Right ventricle myocardium superior (tissue), 1 donor: ENCODE measurements at places on chromosomes 13 and 19.

GRCh38 chr19:34248941-34249340 is 5.4 kb upstream of the GARRE1 start:
- no peak for DNase-seq

DNA sequence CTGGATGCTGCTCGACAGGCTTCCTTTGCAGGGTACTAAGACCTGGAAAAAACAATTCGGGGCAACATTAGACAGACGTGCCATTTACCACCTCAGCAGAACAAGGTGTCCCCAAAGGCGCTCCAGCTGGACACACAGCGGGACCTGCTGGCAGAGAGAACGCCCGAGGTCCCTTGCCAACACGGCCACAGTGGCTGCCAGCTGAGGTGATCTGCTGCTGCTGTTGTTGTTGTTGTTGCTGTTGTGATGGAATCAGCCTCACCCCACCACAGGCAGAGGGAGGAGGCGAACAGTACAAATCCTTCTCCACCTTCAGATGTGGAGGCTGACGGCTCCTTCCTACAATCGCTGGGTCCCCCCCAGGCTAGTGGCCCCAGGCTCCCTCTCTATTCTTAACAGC is 25.2 kb downstream of the ANKRD27 start:
- peak; percentile 85 for DNase-seq

- no peak for DNase-seq
Measured at GRCh38 chr19:19297759-19298158, 22.6 kb downstream of the SUGP1 start.

DNA sequence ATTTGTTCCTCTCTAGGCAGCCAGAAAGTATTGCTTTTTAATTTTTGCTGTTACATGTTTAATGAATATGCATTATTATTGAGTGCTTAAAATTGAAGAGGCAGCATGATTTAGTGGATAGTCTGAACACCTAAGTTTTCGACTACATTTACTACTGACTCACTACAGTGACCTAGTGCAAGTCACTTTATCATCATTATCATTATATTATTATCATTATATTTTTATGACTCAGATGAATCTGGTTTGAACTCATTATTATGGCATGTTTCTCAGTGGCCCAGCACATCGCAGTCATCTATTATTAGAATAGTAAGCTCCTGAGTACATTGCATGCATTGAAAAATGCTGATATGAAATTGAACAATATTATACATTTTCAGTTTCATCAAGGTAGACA is 351.2 kb upstream of the PRR20A start:
- DNase-seq, result no peak

DNA sequence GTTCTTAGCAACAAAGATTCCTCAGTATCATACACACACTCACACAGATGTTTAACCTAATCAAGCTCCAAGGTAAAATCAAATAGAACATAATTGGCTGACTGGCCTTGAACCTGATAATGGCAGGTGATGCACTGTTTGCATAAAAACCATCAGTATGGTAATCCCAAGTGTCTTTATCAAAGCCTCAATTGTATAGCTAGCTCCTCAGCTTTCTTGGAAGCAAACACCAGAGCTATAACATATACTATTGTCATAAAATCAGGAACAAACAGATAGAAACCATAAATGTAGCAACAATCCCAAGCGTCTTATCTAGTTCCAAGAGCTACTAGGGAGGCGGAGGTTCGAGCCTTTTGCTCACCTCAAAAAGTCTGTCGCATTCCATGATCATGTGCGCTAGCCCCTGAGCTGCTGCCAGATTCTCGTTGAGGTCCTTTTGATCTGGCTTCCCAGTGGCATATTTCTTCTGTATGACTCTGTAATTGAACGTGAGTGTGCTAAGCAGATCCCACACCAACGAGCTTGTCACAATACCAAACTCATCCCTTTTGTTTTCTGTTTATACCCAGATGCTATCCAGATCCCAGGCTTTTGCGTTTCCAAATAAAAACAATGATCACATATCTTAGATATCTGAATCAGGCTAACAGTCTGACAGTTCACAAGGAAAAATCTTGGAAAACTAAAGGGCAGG is 95.3 kb downstream of the KL start:
- DNase-seq, result no peak

- DNase-seq, result peak; percentile 65
Measured at GRCh38 chr19:45059258-45059965, 16.9 kb downstream of the ZNF296 start.

DNA sequence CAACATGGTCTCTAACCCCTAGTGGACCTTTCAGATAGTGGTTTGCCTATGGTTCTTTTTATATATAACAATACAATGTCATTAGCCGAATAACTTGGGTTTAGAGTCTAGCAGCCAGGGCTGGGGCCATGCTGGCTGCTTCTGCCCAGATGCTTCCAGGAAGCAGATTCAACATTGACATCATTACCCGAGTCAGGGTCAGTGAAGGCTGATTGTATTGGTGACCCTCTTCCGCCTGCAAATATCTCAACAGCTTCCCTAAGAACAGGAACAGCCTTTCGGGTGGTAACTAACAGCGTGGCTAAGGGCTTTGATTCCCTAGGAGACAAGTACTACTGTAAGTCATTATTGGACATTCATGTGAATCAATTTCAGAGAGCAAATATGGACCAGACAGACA is 476.4 kb downstream of the UQCRFS1 start:
- DNase-seq, result no peak

DNA sequence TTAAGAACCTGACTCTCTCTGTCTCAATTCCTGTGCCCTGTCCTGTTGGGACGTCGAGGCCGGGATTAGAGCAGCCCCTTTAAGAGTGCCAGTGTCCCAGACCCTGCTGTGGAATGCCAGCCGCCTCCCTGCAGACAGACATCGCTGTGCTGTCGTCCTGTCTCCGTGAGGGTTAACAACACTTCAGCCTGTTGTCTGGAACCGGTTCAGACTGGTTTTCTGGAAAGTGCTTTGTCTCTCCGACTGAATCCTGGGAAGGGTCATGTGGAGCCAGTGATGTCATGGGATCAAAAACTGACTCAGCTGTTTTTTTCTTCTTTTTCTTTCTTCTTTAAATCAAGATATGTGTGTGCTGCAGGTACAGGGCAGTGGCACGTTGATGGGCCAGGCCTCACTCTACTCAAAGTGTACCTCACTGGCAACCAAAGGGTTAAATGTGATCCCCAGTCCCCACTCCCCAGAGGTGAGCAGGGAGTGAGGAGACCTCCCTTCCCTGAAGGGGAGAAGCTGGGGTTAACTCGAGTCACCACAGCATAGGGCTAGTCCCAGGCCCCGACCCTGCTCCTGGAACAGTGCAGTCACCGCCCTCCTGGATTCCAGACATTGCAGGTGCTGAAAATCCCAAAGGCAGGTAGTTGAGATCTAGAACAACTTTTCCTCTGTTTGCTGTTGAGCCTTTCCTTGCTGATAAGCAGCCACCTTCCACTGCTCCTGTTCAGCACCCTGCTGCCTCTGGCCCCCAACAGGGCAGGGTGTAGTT is 50.8 kb downstream of the TSSK6 start:
- DNase-seq, result no peak

GRCh38 chr19:571566-571974 is 826 bp upstream of the BSG start:
- DNase-seq, result no peak

DNA sequence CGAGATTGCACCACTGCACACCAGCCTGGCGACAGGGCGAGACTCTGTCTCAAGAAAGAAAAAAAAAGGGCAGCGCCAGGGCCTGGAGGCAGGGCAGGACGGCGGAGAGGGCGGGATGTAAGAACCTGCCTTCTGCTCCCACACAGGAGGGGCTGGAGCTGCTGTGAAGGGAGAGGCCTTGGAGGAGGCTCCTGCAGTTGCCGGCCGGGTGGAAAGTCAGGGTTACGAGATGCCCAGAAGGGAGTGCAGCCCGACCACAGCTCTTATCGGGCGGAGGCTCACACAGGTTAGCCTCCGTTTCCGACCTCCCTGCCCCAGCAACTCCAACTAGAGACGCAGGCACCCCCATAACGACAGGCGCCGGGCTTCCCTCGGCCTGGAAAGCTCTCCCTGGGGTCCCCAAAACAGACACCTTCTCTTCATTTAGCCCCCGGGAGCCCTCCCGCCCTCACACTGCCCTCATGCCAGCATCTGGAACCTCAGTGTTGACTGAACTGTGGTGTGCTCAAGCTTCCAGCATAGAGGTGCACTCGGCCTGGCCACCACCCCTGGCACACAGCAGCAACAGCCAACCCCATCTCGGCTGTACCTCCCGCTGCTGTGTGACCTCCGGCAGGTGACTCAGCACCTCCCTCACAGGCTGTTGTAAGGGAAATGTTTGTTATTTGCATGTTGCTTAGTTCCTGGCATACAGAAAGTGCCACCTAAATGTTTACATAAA is 1.4 kb downstream of the PLPP2 start:
- DNase-seq, result peak; percentile 22

DNA sequence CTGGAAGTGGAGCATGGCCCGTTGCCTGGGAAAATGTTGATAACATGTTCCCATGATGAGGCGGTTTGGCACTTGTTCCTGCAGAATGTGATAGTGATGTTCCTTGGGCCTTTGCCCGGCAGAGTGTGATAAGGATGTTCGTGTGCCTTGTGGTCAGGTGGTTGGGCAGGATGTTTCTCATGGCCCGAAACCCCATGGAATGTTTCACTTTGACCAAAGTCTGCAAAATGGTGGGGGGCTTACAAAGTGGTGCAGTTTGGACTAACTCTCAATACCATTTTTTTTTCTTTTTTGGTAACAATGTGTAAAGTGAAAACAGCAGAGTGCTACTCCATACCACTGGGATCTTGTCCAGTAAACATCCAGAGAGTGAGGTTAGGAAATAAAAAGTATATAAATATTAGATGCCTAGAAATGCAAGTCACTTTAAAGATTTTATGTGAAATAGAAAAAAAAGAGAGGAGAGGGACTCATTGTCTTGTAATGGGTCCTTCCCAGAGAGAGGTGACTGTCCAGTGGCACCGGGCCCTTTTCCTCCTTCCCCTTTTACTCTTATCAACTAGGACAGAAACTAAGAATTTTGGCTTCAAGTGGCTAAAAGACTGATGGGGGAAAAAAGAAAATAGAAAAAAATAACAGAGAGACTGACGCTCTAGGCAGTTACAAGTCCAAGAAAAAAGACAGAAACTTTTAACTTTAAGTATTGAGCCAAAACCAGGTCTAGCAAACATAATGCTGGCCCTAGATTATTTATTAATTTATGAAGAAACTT is 5.7 kb downstream of the FPR3 start:
- peak; percentile 89 for DNase-seq

GRCh38 chr13:48859272-48860105 is 116.2 kb upstream of the FNDC3A start:
- DNase-seq, result no peak
